Smooth muscle cell of the coronary artery (primary cell): ENCODE measurements at places on chromosomes 4 and X. TPM values are rescaled to one million over a fixed set of nuclear protein-coding genes. Genes with fewer than 3 reads are reported as not detected.

The ABCG2 gene
- 0.47 and 3.4 TPM in 2 replicates for total RNA-seq

The GUCY2F gene
- under 0.01 and 0.08 TPM in 2 replicates for total RNA-seq

The NR3C2 gene
- total RNA-seq = 0.75 and 1.5 TPM in 2 replicates

The MAGED4B gene
- 31.1 and 33.7 TPM in 2 replicates for total RNA-seq
